ENCODE measurements at places on chromosomes 7 and 10.

- no peak for DNase-seq
Measured at GRCh38 chr7:2099048-2099957, 133.4 kb downstream of the MAD1L1 start.

DNA sequence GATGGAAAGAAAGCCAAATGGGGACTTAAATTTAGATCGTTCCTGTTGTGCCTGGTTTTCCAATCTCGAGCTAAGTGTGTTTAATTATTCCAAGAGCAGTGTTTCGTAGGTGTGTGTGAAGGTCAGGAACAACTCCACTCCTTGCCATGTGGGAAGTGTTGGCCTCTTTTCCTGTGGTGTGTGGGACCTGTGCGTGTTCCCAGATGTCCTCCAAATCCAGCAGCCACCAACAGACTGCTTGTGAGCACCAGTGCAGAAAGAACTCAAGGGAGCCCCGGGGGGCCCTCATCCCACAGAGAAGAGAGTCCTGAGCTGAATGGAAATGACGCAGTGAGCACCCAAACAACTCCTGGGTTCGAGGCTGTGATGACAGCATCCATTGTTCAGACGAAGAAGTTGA lies 227.7 kb downstream of the TMEM178B start:
- DNase-seq = no peak

DNA sequence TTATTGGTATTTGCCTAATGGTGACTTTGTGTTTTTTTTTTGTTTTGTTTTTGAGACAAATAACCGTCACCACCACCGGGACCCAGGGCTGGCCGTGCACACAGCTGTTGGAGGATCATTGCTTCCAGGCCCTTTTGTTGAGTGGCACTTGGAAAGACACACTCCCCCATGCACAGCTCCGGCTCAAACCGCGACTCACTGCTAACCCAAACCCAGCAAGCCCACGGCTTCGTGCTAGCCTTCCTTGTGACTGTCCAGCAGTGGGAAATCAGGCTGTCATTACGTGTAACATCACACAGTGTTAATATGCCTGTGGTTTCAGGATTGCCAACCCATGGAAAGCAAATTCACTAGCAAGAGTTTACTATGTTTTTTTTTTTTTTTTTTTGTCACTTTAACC lies 17.4 kb downstream of the BNIP3 start:
- no peak for DNase-seq

DNA sequence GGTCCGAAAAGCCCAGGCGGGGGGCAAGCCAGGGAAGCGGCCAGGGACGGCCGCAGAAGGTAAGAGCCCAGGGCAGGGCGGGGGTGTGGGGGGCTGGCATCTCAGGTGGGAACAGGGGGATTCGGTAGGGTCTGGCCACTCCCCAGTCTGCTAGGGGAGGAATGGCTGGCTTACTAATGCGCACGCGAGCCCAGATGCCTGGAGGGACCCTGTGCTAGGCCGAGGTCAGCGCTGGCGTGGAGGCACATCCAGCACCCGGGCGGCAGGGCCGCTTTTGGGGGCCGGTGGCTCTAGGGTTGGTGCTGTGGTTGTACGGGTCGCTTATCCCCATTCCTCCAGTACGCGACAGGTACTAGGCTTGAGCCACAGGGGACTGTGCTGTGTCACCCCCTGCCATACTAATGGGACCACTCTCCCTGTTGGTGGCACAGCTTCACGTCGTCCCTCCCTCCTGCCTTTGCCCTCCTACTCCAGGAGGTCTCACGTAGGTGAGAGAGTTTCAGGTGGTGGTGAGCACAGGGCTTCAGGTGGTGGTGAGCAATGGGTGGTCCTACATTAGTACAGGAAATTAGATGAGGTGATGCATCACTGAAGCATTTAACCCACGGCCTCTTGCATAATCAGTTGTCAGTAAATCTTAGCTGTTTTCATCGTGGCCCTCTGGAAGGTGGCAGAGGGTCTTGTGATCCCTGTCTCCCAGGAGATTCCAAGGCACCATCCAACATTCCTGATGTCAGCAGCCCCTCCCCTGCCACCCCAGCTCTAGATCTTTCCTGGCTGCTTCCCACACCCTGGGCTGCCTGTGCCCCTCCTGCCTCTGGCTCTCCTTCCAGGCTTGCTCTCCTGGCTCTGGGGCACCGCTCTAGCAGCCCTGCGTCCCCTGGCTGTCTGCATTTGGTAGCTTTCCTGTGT lies 971 bp downstream of the AEBP1 start:
- peak; percentile 76 for DNase-seq

GRCh38 chr10:98446151-98446660 lies 529 bp downstream of the HPS1 start:
- DNase-seq = peak; percentile 61

GRCh38 chr7:151312831-151313809 lies 28.5 kb upstream of the NUB1 start:
- DNase-seq = no peak

GRCh38 chr10:77455561-77455960 lies 182.0 kb downstream of the KCNMA1 start:
- DNase-seq = peak; percentile 52

DNA sequence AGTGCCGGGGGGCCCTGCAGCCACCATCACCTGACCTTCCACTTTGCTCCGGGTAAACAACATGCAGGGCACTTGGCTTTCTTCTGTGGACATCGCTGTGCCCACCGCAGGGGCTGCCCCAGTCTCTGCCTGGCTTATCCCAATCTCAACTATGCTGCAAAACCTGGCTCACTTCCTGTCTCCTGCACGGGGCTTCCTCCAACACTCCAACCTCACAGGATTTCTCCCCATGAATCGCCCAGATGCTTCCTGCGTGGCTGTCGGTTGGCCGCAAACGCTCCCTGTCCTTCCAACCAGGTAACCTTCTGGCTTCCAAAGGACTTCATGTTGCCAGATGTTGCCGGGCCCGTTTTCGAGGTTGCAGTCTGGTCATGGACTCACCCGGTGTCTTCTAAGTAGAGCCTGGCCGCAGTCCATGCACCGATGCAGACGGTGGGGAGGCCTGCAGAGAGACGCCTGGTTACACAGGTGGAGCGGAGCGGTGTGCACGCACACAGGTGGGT lies 109.0 kb downstream of the VIPR2 start:
- no peak for DNase-seq

DNA sequence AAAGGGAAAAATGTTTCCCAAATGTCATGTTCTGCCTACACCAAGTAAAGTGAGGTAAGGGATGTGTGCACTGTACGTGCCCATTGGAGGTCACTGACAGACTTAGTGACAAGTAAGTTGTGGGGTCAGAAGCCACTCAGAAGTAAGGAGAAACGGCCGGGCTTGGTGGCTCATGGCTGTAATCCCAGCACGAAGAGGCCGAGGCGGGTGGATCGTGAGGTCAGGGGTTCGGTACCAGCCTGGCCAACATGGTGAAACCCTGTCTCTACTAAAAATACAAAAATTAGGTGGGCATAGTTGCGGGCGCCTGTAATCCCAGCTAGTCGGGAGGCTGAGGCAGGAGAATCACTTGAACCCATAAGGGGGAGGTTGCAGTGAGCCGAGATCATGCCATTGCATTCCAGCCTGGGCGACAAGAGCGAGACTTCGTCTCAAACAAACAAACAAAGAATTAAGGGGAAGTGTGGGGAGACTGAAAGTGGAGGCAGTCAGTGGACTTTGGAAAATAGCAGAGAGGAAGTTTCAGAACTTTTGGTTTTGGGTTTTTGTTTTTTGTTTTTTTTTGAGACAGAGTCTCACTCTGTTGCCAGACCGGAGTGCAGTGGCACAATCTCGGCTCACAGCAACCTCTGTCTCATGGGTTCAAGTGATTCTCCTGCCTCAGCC lies 114.8 kb downstream of the WDFY4 start:
- no peak for DNase-seq

DNA sequence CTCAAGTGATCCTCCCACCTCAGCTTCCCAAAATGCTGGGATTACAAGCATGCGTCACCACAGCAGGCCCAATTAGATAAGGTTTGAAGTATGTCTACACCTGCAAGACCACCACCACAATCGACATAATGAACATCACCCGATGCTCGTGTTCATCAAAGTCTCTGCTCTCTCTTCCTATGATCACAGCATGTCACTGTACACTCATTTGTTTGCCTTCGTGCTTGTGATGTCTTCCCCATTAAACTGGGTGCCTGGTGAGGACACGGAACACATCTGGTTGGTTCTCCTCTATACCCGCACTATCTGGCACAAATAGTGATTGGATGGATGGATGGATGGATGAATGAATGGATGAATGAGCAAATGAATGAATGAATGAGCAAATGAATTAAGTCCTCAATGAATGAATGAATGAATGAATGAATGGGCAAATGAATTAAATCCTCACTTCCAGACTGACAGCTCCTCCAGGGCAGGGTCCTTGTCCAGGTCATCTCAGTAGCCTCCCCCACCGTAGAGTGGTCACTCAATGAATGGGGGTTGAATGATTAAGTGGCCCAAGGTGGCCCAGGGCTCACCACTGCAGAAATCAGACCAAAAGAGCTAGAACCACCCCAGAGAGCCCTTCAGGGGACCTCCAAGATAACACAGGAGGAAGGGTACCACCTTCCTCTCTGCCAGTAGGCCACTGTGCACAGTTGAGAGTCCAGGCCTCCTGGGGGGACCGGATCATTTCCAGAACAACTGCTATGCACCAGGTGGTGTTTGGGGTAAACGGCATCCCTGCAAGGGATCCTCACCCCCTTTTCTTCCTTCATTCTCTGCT lies 101.9 kb upstream of the TNRC18 start:
- DNase-seq = peak; percentile 76

DNA sequence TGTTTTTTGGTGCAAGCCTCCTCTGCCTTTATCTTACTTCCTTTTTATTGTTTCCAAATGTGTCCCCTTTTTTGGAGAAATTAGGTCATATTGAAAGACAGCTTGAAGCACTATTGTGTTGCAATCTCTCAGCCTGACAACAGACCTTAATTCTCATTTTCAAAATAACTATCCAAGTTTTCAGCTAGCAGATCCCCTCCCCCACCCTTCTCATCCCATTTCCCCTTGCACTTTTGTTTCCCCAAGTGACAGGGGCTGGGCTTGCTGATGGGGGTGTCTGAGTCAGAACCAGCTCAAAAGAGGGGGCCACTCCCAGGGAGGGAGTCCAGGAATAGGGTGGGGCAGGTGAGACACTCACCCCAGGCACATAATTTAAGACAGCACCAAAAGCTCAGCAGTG lies 75.3 kb downstream of the MKI67 start:
- DNase-seq = no peak

DNA sequence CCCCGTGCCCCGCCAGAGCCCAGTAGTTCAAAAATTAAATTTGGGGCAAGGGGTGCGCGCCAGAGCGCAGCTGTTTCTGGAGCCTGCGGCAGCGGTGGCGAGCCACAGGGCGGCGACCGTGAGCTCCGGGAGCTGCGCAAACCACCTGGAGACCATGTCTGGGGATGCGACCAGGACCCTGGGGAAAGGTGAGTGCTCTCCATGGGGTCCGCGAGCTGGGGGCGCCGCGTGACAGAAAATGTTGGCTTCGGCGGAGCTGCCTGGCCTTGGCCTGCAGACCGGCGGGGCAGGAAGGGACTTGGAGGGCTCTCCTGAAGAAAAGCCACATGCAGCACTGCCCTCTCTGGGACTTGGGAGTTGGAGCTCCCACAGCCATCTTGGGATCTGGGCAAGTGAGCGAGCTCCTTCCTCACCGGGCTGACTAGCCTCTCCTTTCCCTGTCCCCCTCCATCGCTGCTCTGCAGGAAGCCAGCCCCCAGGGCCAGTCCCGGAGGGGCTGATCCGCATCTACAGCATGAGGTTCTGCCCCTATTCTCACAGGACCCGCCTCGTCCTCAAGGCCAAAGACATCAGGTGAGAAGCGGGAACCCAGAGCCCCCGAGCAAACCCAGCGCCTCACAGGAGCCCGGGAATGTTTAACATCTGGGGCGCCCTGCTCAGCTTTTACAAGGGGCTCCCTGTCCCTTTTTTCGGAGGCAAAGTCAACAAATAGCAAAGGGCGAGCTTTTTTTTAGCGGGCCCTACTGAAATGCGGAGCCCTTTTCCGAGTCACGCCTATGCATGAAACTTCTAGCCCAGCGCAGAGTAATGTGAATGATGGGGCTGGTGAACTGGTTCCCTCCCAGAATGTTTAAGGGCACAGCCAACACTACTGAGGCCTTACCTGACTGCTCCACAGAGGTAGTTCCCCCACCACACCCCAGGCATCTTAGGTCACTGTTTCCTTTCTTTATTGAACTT lies 6.1 kb downstream of the GSTO2 start:
- no peak for DNase-seq

GRCh38 chr7:151068069-151068773 lies 8.8 kb downstream of the SLC4A2 start:
- no peak for DNase-seq

GRCh38 chr7:151623766-151624165 lies 104.1 kb upstream of the RHEB start:
- DNase-seq = no peak

DNA sequence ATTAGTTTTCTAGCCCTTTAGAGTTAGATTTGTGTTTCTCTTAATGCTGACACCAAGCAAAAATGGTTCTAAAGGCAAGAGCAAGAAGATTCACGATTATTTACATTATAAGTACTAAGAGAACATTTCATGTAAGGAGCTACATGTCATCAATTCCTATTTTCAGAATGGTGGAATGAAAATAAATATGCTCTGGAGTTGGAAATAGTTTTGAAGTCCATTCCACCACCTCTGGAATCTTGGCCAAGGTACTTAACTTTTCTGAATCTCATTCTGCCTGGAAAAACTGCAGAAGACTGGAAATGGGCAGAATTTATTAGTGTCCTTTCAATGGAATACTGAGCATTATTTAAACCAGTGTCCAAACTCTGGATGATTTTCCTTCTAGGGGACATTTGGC lies 125.1 kb upstream of the RAB11FIP2 start:
- DNase-seq = no peak

DNA sequence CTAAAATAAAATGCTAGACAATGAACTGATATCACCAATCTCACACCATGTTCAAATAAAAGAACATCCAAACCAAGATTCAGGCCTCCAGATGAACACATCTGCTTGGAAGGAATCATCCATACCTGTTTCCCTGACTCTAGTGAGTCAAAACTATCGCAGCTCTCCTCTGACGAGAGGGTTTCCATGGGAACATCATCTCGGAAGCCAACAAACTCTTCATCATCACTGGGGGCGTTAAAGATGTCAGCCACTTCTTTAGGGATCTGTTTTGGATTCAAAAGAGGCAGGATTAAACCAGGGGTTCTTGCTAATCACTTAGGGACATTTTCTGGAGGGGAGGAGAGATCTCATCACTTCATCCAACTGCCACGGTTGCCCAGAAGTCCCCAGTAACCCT lies 29.1 kb downstream of the CDCA7L start:
- DNase-seq = no peak

DNA sequence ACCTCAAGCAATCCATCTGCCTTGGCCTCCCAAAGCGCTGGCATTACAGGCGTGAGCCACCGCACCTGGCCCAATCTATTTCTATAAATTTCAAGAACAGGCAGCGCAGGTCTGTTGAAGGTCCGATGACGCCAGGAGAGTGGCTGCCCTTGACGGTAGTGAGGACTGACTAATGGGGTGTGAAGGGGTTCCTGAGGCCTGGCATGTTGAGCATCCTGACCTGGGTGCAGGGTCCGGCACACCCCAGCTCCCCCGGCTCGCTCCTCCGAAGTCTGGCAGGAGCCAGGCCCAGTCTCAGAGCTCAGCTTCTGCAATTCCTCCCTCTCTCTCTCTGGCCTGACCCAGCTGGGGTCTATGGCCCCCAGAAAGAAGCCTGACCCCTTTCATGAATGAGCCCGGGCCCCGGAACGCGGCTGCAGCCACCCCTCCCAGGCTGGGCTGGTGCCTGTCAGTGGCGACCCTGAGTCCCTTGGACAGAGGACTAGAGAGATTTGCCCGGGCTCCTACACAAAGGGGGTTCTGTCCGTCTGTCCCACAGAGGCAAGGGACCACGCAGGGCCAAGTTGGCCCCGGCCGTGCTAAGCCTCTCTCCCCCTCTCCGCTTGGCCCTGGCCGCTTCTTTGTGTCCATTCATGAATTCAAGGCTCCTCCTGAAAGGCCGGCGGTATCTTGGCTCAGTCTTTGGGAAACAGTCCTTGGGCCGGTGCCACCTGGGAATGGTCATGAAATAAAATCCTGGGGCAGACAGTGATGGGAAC lies 18.8 kb downstream of the MMD2 start:
- no peak for DNase-seq

All from foreskin fibroblast (primary cell).